ENCODE measurements at places on chromosomes 12 and 14.

DNA sequence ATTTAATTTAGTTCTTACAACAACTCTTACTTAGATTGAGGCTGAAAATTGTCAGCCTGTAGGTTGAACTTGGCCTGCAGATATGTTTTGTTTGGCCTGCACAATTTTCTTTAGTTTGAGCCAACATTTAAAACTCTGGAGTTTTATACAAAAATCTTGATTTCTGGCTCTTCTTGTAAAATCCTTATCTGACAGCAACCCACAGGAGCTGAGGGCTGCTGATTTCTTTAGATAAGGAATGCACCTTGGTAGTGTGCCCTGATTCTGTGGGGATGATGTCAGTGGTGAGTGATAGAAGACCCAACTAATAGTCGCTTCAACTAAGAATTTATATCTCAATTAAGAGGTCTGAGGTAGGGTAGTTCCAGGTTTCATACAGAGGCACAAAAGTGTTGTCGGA is 49.5 kb downstream of the SOCS2 start:
- no peak for DNase-seq

GRCh38 chr12:81644503-81644902 is 114.6 kb downstream of the PPFIA2 start:
- peak; percentile 54 for DNase-seq

GRCh38 chr12:51011955-51012354 is 14.2 kb downstream of the SLC11A2 start:
- DNase-seq, result no peak

DNA sequence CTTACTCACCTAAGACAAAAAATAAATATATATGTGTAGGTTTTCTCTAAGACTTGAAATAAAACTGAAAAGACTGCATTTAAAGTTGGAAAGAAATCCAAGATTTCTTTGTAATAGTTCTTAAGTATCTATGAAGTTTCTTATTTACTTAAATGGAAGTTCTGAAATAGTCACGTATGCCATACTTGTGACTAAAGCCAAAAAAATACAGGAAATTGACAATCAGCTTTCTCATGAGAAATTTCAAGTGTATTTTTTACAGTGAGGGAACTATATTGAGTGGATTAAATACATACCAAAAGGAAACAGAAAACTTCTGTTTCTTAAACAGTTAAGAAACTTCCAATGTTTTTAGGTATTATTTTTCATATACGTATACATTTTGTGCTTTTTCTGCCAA is 188.1 kb downstream of the DPY19L2 start:
- DNase-seq, result no peak

DNA sequence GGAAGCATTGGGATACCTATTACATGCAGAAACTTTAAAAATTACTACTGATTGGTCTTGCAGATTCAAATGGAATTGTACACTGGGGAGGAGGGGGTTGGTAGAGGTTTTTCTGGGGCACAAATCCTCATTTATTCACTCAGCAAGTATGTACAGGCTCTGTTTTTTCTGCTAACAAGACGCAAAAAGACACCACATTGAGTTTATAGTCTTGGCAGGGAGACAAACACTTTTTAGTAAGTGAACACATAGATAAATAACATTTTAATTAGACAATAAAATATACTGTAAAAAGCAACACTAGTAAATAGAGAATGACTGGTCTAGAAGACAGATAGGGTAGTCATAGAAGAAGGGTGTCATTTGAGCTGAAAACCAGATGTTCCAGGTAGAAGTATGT is 23.8 kb downstream of the GLIPR1L2 start:
- no peak for DNase-seq

DNA sequence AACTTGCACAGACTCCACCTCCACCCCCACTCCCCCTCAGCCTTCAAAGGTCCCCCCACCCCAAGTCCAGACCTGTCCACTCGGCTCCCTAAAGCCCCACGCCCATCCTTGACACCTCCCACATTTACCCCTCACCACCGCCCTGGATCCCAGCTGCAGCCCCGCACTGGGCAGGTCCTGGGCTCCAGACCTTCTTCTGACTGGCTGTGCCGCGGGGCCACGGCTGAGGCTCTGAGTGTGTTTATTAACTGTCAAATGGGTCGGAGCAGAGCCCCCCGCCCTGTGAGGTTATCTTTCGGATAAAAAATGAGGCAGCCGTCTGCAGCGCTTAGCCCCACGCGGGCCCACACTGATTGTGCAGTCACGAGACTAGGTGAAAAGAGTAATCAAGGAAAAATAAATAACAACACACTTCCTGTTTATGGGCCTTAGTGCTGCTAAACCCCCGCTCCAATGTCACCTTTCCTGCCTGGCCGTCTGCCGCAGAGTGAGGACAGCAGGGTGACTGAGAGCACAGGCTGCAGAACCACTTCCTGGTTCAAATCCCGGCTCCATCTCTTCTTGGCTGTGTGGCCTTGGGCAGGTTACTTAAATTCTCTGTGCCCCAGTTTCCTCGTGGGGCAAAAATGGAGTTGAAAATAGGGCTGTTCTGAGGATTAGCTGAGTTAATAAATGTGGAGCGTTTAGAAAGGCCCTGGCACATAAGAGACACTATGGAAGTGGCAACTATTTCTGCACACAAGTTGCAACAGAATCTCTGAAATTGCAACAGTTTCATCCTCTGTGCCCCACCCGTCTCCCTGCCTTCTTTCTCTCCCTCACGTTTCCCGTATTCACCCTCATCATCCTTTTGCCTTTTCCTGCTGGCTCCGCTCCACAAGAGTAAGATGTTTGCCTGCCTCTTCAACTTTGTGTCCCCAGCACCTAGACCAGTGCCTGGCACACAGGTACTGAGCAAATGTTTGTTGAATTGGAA is 9.4 kb downstream of the SETD1B start:
- no peak for DNase-seq

- DNase-seq, result no peak
Measured at GRCh38 chr12:130775953-130776856, 60.1 kb upstream of the RIMBP2 start.

DNA sequence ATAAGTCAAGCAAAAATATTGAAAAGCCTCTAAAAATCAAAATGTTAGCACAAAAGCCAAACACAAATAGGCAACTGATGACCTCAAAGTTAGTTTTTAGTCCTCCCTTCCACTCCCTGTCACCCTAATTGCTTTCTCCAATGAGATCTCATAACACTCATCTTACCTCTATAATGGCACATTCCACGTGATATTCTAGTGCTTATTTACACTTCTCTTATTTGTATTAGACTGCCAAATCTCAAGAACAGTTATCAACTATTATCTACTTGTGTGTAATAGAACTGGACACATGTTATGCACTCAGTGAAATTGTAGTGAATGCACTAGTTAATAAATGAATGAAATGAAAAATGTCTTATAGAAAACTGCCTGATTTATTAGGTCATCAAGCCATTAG is 55.5 kb upstream of the AVPR1A start:
- peak; percentile 26 for DNase-seq

GRCh38 chr14:93317875-93318807 is 14.7 kb downstream of the BTBD7 start:
- DNase-seq, result no peak

GRCh38 chr12:106646472-106646871 is 63.7 kb downstream of the RFX4 start:
- no peak for DNase-seq

GRCh38 chr14:67666750-67667449 is 7.5 kb downstream of the VTI1B start:
- DNase-seq, result no peak

- peak; percentile 42 for DNase-seq
Measured at GRCh38 chr12:41189395-41190251, 1.5 kb downstream of the PDZRN4 start.

GRCh38 chr12:3987571-3987970 is 114.4 kb upstream of the PARP11 start:
- DNase-seq, result no peak

GRCh38 chr14:24938593-24938992 is 111.4 kb downstream of the STXBP6 start:
- no peak for DNase-seq

DNA sequence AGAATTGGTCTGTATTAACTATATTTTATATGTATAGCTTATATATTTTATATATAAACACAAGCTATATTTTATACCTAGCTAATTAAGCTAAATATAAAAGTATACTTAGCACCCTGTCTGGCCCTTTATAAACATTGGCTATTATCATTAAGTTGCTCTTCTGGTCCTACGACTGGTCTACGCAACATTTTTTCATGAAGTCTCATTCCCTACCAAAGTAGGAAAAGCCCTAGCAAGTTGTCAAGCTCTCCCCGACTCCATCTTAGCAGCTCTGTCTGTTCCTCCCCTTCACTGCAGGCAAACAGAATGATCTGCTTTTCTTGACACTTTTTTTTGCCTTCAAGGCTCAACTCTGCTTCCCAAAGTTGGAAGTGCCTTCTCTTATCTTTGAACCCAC is 36.7 kb upstream of the ELK3 start:
- DNase-seq, result no peak

DNA sequence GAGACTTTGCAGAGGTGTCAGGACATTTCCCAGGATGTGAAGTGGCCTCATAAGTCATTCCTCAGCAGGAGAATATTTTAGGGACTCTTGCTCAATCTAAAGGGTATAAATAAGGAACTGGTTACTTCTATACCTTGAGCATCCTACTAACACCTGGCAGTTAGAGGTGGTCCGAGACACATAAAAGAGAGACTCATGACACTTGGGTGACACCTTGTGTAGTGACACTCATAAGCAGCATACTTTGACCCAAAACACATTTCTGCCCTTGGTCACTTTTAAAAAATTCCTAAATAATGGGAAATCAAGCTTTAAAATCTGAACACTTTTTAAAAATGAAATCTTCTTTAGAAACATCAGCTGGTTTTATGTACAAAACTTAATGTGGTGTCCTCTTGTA is 118.4 kb downstream of the KCNMB4 start:
- DNase-seq, result no peak

DNA sequence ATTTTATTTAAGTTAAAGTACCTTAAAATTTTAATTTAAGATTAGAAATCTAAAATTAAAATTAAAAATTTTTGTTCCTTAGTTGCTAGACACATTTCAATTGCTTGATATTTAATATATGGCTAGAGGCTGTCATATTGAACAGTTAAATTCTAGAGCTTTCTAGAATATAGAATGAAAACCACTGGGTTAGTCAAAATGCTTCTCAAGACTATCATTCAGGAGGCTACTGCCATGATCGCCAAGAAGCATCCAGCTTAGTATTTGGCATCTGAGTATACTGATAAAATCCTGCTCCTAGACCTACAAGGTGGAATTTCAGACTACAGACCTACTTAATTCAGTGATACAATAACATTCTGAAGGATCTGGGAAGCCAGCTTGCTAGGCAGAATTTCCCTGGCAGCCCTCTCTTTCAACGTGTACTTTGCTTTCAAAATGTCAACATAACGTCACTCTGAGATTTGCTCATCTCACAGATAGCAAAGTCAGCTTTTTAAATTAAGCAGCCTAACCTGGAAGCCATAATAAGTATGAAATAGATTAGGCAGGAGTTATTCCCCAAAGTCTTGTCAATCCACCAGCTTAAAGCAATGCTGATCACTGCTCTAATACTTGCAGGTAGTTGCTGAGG is 525.8 kb downstream of the FSCB start:
- DNase-seq, result no peak

- no peak for DNase-seq
Measured at GRCh38 chr14:84108746-84109457, 1421.0 kb upstream of the FLRT2 start.

GRCh38 chr14:65826946-65827345 is 414.4 kb downstream of the FUT8 start:
- DNase-seq, result no peak

GRCh38 chr12:22796941-22797630 is 172.1 kb downstream of the ETNK1 start:
- DNase-seq, result no peak

DNA sequence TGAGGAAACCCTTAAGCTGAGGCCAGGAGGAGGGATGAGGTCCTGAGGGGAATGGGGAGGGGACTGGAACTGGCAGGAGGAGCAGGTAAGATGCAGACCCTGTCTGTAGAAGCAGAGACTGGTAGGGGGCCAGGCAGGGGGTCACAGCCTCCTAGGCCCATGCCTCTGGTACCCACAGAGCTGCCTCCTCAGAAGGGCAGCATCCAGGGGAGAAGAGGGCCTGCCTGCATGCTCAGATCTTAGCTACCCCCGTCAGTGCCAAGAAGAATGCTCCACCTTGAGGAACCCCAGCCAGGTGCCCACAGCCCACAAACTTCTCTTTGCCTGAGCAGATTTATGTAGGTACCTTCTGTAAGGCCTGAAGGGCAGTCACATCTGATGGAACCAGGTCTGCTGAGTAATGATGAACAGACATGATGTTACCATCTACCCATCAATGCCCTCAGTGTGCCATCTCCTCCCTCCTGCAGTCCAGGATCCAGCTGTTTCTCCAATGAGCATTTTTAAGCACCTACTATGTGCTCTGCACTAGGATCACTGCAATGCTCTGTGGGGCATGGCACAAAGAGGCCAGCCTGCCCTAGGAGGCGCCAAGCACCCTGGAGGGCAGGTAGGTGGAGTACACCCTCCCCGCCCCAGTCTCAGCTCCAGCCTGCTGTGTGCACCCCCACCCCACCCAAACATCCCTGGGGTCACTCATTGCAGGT is 24.8 kb upstream of the ZFP36L1 start:
- no peak for DNase-seq

DNA sequence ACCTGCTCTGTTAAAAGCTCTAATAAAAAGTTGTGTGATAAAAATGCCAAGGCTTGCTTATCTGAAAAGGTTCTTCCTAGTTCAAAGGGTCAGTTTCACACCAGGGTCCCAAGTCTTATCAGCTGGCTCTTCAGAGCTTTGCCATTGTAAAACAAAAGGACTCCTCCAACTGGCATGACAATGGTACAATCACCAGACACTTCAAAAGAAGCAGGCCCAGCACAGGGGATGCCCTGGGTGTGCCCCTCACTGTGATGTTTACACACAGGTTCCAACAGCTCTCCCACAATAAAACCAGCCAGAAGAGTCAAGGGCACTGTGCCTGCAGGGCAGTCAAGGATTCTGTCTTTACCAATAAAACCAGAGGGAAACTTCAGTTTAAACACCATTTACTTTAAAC is 78.7 kb downstream of the PRICKLE1 start:
- no peak for DNase-seq

GRCh38 chr14:22386924-22387775 is 201.9 kb downstream of the DAD1 start:
- DNase-seq, result peak; percentile 61

- DNase-seq, result no peak
Measured at GRCh38 chr12:65443038-65443437, 164.6 kb downstream of the MSRB3 start.

GRCh38 chr12:30286345-30286926 is 409.2 kb downstream of the IPO8 start:
- DNase-seq, result peak; percentile 43

- DNase-seq, result no peak
Measured at GRCh38 chr14:71468701-71469100, 463.5 kb upstream of the RGS6 start.

Data from NCI-H748 treated with DMSO at 0.1 percent for 48 hours (cell line).